ENCODE measurements at places on chromosomes 1 and 21. TPM values are rescaled to one million over a fixed set of nuclear protein-coding genes. Genes with fewer than 3 reads are reported as not detected.

- DNase-seq: peak; percentile 98
Measured at GRCh38 chr1:66929999-66930822, 5.4 kb downstream of the MIER1 start.

DNA sequence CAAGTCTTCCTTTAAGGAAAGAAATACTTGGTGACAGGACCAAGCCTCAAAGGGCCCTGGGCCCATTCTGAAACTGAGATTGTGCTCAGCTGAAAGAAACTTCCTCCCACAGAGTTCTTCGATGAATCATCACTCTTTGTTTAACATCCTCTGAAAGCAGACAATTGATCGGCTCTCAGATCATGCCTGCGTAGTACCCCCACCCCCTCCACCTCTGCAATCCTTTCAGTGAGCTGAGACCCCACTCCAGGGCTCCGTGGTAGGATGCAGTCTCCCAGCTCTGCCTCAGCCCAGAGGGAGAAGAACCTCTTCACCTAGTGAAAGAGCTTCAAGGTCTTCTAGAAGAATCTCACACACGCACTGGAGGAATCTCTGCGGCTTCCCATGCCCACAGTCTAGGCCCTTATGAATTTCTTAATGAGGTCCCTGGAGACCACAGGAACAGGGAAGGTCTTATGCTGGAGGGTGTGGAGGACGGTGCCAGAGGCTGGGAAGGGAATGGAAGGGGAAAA is 104.9 kb upstream of the SOD1 start:
- no peak for DNase-seq

- no peak for DNase-seq
Measured at GRCh38 chr1:244037252-244037651, 13.8 kb upstream of the ZBTB18 start.

Gene LINGO4
- total RNA-seq: 0.37 TPM

Gene FAM43B
- 0.12 TPM for total RNA-seq
